ENCODE measurements at places on chromosomes 6 and 20. TPM values are rescaled to one million over a fixed set of nuclear protein-coding genes. Genes with fewer than 3 reads are reported as not detected.

PAK5 gene
- 17.8 TPM for polyA plus RNA-seq

SALL4 gene
- 0.54 TPM for polyA plus RNA-seq

PRSS16 gene
- polyA plus RNA-seq: 1.0 TPM

EPHA7 gene
- polyA plus RNA-seq: 22.1 TPM

SLC12A5 gene
- 176 TPM for polyA plus RNA-seq

C6orf120 gene
- 23.6 TPM for polyA plus RNA-seq
